ENCODE measurements at places on chromosomes 11 and 22.

DNA sequence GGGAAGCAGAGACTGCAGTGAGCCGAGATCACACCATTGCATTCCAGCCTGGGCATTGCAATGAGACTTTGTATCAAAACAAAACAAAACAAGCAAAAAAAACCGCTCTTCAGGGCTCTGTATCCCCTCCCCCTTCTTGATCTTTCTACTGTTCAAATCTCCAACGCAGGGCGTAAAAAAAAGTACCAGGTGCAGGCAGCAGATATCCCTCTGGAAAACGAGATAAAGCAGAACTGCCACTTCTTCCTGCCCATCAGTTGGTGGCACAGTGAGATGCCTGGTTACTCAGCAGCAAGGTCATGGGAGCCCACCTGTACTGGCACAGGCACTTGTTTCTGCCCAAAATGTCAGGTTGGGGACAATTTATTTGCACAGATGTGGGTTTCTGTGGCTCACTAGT lies 11.2 kb downstream of the CCS start:
- no peak for ATAC-seq

GRCh38 chr22:36773935-36774334 lies 2.0 kb downstream of the IFT27 start:
- ATAC-seq = no peak

DNA sequence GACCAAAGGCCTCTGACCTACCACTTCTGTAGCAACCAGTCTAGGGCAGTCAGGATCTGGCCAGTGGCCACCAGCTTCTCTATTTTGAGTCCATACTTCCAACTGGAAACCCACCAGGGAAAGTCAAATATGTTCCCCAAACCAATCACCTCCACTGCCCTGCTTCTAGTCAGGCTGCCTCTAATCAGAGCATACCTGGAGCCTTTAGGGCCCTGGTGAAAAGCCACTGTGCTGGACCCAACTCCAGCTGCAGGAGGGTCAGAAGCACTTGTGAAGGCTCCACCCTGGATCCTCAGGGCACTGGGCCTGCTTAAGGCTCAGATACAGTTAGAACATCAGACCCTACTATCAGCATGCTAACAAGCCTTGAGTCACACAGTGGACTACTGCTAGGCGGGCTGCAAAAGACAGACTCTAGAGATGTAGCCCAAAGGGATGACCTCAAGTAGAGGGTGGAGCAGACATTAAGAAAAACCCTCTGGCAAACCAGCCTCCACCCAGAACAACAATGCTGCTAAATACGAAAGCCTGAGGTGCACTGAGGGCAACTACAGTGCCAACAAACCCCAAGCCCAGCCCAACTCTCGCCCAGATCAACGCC lies 69.2 kb downstream of the DGCR2 start:
- ATAC-seq = no peak

DNA sequence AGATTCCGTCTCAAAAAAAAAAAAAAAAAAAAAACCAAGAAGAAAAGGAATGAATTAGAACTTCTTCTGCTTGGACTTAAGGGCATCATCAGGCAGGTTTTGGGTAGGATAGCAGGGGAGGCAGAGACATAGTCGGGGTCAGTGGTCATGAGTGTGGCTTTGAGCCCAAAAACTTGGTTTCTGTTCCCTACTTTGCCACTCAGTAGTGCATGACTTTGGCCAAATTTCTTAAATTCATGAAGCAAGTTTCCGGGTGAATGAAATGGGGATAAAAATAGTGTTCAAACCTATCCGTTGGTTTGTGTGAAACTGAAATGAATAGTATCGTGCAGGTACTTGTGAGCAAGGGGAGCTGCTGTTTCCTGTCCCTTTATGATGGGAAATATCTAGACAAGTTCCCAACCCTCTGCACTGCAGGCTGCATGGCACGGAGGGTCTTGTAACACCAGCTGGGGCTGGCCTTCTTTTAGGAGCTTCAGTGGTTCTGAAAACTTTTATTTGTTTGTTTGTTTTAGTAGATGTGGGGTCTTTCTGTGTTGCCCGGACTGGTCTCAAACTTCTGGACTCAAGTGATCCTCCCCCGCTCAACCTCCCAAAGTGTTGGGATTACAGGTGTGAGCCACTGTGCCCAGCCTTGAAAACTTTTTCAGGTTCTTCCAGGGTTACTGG lies 18.4 kb downstream of the NEAT1 start:
- no peak for ATAC-seq

DNA sequence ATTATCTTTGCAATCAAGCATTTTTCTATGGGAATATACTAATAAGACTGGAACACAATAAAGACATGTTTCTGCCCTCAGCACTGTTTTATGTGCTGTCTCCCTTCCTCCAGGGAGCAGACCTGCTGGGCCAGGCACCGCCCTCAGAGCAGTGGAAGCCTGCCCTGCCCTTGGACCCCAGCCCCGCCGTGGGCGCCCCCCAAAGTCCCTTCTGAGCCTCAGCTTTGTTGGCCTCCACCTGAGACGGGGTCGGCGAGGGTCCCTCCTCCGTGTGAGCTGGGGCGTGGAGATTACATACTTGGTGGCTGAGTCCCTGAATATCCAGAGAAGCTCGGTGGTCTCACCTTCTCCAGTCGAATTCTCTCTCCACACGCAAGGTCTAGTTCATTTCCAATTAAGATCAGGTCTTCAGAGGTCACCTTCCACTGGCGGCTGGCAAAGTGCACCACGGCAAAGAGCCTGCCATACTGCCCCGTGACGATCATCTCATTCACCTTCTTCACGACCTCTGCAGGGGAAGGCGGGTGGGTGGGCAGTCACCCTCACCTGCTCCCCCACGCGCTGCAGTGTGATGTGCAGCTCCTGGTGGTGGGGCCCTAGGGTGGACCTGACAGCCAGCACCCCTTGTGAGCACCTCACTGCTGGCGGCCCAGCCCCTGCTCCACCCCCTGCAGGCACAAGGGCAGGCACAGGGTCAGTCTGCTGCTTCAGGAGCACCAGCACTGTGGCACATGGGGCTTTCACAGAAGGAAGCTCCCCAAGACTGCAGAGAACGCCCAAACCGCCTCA lies 7.3 kb downstream of the MRPL21 start:
- no peak for ATAC-seq

DNA sequence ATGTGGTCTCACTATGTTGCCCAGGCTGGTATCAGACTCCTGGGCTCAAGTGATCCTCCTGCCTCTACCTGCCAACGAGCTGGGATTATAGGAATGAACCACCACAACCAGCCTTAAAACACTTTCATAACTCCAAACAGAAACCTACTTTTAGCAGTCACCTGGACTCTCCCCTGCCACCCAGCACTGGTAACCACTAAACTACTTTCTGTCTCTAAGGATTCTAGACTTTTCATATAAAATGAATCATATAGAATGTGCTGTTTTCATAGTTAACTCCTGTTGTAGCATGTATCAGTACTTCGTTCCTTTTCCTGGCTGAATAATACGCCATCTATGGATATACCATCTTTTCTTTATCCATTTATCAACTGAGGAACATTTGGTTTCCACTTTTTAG lies 29.4 kb upstream of the PISD start:
- no peak for ATAC-seq

DNA sequence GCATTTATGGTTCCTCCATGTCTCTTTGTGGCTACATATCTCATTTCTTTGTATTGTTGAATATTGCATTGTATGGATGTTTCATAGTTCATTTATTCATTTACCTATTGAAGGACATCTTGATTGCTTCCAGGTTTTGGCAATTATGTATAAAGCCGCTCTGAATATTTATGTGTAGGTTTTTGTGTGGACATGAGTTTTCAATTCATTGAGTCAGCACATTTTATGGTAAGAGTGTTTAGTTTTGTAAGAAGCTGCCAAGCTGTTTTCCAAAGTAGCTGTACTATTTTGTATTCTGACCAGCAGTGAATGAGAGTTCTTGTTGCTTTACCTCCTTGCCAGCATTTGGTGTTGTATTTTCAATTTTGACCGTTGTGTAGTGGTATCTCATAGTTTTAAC lies 39.2 kb downstream of the KDM2A start:
- no peak for ATAC-seq

DNA sequence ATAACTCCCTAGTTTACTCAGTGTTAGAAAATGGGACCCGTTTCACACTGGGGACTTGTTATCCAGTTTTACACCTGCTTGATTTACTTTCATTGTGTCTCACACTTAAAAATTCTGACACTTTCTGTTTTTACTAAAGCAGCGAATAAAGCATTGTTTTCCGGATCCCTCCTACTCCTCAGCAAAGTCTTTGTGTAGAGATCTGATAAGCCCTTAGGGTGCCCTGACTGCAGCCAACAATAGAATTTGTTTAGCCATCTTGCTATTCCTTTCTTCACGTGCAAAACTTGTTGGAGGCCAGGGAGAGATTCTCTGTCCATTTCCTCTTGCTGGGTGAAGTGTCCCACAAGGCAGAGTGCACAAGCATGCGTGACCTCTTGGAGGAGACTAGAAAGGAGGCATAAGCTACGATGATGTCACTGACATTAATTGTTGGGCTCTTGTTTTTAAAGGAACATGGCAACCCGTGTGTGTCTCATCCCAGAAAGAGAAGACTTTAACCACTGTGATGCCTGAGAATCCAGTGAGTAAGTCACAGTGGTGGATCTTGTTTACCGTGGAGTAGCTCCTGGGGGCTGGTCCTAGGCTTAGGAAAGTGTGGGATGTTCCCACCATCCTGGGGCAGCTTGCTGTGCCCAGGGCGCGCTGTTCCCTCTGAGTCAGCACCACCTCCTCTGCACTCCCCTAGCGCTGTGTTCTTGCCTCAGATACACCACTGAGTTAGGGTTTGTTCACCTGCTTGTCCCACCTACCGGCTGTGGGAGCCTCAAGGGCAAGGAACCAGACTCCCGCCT lies 27.7 kb downstream of the MICAL2 start:
- peak; percentile 53 for ATAC-seq

DNA sequence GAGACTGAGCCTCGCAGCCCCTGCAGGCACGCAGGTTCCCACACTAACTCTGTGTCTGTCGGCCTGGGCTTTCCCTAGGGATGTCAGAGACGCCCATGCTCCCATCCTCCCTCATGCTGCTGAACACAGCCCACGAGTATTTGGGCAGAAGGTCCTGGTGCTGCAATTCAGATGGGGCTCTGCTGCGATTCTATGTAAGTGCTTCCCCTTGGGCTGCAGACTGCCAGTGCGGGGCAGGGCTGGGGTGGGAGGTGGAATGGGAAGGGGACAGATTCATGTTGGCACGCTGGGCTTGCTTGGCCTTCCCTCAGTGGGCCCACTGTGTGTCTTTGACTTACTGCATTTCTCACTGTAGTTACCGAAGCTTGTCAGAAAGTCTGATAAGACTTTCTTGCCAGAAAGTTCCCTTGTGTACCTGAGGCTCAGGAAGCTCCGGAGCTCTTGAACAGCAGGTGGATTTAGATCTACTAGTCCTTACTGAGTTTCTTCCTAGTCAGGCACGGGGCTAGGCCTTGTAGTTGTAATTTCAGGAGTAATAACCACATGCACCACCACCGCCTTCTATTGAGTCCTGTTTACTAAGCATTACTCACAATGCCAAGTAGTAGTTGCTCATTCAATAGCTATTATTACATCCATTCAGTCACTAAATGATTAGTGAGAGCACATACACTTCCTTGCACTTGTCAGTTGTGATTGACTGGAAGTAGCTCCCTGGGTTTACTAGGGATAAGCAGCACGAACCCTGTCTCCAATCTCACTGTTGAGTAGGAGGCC lies 65.2 kb downstream of the CABIN1 start:
- peak; percentile 89 for ATAC-seq

DNA sequence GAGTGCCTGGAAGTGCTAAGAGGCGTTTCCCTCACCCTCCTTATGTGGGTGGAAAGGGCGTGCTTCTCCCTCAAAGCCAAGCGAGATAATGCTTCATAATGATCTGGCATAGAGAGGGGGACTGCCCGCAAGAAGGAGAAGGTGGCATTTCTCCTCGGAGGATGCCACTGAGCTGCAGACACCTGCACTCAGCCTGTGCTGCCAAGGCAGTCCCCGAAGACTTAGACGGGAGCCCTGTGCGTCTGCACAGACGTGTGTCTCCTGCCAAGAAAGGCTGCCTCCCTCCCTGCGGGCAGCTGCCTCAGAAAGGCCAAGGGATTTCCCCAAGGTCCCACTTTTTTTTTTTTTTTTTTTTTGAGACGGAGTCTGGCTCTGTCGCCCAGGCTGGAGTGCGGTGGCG lies 48.1 kb upstream of the SPATA19 start:
- no peak for ATAC-seq

- ATAC-seq = no peak
Observed at GRCh38 chr11:100680070-100680469, 7.0 kb upstream of the ARHGAP42 start.

GRCh38 chr11:12793506-12793905 lies 119.3 kb downstream of the TEAD1 start:
- no peak for ATAC-seq

DNA sequence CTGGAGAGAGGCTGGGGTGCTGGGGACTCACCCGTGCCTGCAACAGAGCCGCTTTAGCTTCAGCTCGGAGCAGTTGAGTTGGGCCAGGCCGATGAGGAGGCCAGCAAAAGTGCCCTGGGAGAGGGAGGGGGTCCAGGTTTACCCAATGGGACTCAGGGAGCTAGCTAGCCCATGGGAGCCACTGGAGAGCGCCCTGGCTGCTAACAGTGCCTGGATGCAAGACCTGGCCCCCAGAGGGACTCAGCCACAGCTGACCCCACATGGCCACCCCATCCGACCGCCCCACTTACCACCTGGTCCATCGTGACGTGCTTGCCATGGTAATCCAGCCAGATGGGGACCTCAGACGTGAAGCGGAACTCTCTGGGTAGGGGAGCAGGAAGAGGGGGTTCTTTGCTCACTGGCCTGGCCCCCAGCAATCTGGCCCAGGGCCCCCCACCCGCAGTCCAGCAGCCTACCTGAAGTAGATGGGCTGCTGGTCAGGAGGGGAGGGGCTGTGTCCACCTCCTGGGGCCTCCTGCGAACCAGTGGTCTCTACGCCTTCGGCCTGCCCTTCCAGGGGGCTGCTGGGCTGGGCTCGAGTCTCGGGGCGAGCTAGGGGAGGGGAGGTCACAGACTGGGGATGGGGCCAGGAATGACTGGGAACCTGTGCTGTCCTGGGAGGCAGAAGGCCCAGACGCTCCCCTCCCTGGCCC lies 19.1 kb upstream of the EHD1 start:
- ATAC-seq = no peak

DNA sequence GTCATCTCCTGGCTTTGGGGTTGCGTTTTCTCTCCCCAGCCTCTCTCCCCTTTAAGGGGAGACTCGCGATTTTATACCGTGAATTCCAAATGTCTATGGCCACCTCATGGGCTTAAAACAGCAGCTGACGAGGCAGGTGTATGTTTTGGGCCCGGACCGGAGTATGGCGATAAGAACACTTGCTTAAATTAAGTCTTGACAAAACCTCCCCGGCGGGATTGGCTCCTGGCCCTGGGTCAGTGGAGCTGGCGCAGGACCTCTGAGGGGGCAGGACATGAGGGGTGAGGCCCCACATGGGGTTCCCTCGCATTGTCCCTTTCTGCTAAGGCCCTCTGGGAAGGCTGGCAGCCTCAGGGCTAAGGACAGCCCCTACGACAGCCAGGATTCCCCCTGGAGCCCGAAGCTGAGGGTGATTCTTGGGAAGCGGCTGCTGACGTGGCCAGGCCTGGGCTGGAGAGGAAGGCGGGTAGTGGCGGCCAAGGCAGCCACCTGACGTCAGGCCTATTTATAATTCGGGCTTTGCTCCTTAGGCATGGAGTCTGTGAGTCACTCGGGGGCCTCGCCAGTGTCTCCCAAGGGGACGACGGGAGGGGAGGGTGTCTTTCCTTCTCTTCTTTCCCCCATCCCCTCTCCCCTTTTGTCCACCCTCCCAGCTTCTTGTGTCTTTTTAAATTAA lies 12.7 kb downstream of the MYO18B start:
- ATAC-seq = peak; percentile 46
